Activated CD8-positive, alpha-beta memory T cell treated with anti-CD3 and anti-CD28 coated beads, Interleukin-2, amount 10 ng/mL, durations not matched to agents 7 days and 5 days (primary cell): ENCODE measurements at places on chromosomes 4 and X.

DNA sequence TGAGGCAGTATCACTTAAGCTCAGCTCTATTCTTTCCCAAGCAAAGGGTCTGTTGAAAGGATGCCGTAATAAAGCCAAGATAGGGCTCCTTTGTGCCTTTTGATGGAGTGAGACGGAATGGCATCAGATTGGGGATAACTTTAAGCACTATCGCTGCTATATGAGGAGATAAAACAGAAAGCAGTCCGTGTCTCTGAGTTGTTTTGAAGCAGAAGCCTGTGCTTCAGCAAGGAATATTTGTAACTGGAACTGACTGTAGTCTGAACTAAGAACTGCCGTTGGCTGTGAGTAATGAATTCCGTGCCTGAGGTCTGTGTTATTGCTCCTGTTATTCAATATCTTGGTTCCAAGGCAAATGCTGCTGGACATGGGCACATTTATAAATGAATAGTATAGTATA, 297.4 kb downstream of the ANKRD50 start:
- H3K4me3 ChIP-seq, result no peak overlapping the region
- DNase-seq, result no peak
- H3K27ac ChIP-seq, result no peak overlapping the region
- H3K27me3 ChIP-seq, result no peaks in the 10 kb centered on the region
- H3K4me1 ChIP-seq, result no peaks in the 10 kb centered on the region

DNA sequence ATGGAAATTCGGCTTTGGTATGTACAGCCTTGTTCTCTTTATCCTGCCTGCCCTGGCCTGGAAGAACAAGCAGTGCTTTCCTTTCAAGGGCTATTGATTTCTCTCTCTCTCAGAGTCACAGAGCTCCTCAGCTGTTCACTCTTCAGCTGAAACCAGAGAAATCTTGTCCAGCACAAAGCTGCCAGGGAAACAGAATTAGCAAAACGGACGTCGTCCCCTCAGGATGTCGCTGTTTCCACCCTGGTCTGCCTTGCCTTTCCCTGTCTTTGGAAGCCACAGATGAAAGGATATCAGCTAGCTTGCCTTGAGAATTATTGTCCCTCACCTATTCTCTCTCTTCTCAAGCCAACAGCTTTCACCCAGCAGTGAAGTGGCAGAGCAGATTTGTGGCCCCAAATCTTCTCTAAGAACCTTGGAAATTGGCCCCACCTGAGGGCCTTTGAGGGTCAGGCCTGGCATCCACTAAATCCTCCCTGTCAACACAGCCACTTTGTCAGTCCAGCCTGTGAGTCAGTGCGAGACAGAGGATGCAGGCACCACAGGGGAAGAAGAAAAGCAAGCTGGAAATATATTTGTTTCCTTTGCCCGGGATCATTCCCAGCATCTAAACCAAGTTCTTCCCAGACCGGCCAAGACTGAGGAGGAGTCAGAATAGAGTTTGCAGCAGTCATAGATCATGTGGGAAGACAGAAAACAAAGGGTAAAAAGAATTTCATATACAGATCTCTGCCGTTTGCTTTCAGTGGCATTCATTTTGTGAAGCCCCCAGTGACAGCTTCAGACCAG, 63.8 kb upstream of the MTM1 start:
- peaks cover 20% of the 10 kb centered on the region for H3K4me1 ChIP-seq
- no peak overlapping the region for H3K4me3 ChIP-seq
- no peak overlapping the region for H3K27ac ChIP-seq
- DNase-seq, result no peak
- no peaks in the 10 kb centered on the region for H3K27me3 ChIP-seq

DNA sequence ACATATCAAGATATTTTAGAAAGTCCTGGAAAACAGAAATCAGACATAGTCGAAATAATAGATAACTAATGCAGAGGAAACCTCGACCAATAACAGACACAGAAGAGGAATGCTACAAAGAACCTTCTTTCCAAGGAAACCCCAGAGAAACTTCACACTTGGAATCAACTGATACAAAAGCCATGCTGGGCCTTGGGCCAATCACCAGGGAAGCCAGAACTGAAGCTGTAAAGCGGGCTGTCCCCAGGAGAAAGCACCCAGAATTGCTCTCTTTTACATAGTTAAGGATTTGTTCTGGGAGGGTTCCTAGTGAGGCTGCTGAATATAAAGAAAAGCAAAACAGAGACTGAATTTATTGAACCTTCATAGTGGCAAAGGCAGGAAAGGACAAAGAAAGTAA, 100.5 kb downstream of the PRDM5 start:
- H3K27me3 ChIP-seq, result peaks cover 2% of the 10 kb centered on the region
- H3K27ac ChIP-seq, result no peak overlapping the region
- H3K4me1 ChIP-seq, result peaks cover 12% of the 10 kb centered on the region

GRCh38 chr4:32258986-32259385, 1538.8 kb downstream of the PCDH7 start:
- no peak overlapping the region for H3K27ac ChIP-seq
- DNase-seq, result no peak
- H3K4me3 ChIP-seq, result no peak overlapping the region
- no peaks in the 10 kb centered on the region for H3K27me3 ChIP-seq
- H3K4me1 ChIP-seq, result no peaks in the 10 kb centered on the region
- no peaks in the 10 kb centered on the region for H3K36me3 ChIP-seq

GRCh38 chr4:100746141-100746739, 228.4 kb upstream of the EMCN start:
- no peak for DNase-seq
- no peaks in the 10 kb centered on the region for H3K27me3 ChIP-seq
- H3K4me3 ChIP-seq, result no peak overlapping the region
- no peak overlapping the region for H3K27ac ChIP-seq
- no peaks in the 10 kb centered on the region for H3K4me1 ChIP-seq
- H3K36me3 ChIP-seq, result no peaks in the 10 kb centered on the region

GRCh38 chr4:155497306-155497705, 120.5 kb upstream of the MAP9 start:
- H3K36me3 ChIP-seq, result no peaks in the 10 kb centered on the region
- no peak overlapping the region for H3K27ac ChIP-seq
- H3K4me1 ChIP-seq, result no peaks in the 10 kb centered on the region
- no peak for DNase-seq
- H3K27me3 ChIP-seq, result no peaks in the 10 kb centered on the region

DNA sequence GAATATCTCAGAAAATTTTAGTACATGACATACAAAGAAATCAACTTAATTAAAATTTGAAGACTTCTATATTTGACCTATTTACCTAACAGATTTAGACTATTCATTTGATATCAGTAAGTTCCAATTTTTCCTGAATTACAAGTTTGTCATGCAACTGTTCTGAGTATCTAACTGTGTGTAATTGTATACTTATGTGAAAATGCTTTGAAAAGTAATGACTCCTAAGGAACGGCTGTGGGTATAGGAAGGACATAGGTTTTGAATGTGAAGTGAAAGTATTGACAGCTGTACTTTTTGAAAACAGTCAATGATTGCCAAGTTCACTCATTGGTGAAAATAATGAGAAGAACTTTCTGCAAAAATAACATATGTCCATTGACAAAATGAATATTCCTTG, 2.9 kb downstream of the GRIA2 start:
- no peak for DNase-seq
- no peak overlapping the region for H3K4me3 ChIP-seq
- peaks cover 1% of the 10 kb centered on the region for H3K36me3 ChIP-seq
- peaks cover 26% of the 10 kb centered on the region for H3K27me3 ChIP-seq

DNA sequence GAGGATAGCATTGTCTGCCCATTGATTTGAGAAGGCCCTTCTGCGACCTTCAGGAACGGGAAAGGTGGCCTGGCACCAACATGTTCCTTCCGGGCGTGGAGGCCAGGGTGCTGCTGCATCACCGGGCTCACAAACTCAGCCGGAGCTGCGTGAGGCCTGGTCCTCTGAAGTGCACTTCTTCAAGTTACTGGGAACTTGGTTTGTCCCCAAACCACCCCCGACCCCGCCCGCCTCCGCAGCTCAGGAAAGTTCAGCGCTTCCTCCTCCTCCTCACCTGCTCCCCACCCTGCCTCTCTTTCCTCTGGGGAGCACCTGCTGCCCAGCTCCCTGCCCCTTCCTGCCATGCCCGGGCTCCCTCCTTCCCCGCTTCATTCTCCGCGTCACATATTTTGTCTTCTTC, 116.0 kb upstream of the LRPAP1 start:
- DNase-seq, result no peak
- H3K4me1 ChIP-seq, result no peaks in the 10 kb centered on the region
- no peaks in the 10 kb centered on the region for H3K36me3 ChIP-seq
- no peaks in the 10 kb centered on the region for H3K27me3 ChIP-seq
- no peak overlapping the region for H3K27ac ChIP-seq

GRCh38 chr4:7780751-7781348, 158.8 kb downstream of the AFAP1 start:
- DNase-seq, result no peak
- H3K27me3 ChIP-seq, result no peaks in the 10 kb centered on the region
- H3K36me3 ChIP-seq, result peaks cover 2% of the 10 kb centered on the region
- H3K4me1 ChIP-seq, result peaks cover 12% of the 10 kb centered on the region

GRCh38 chr4:160180211-160180610, 1077.3 kb downstream of the RAPGEF2 start:
- H3K4me3 ChIP-seq, result no peak overlapping the region
- no peaks in the 10 kb centered on the region for H3K4me1 ChIP-seq
- no peak for DNase-seq

GRCh38 chr4:128524311-128524710, 236.7 kb upstream of the PGRMC2 start:
- H3K27me3 ChIP-seq, result peaks cover 8% of the 10 kb centered on the region
- no peaks in the 10 kb centered on the region for H3K4me1 ChIP-seq
- no peaks in the 10 kb centered on the region for H3K36me3 ChIP-seq
- no peak overlapping the region for H3K4me3 ChIP-seq

DNA sequence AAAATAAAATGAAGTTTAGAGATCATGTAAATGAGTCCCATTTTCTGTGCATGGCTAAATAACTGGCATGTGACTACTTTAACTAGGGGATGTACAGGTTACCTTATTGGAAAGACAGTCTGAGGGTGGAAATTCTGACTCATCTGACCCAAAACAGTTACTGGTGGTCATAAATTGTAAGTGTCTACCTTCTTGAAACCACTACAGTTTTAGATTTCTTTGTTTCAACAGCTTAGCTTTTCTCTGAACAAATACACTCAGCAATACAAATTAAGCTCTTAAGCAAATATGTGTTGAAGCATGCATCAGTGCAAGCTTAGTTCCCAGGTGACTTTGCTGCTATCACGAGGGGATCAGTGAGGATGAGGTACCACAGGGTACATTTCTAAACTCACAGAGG, 60.7 kb upstream of the PGM2 start:
- H3K36me3 ChIP-seq, result no peaks in the 10 kb centered on the region
- H3K27me3 ChIP-seq, result no peaks in the 10 kb centered on the region
- peaks cover 25% of the 10 kb centered on the region for H3K4me1 ChIP-seq
- H3K27ac ChIP-seq, result peak overlapping the region; percentile 53
- H3K4me3 ChIP-seq, result no peak overlapping the region
- no peak for DNase-seq

DNA sequence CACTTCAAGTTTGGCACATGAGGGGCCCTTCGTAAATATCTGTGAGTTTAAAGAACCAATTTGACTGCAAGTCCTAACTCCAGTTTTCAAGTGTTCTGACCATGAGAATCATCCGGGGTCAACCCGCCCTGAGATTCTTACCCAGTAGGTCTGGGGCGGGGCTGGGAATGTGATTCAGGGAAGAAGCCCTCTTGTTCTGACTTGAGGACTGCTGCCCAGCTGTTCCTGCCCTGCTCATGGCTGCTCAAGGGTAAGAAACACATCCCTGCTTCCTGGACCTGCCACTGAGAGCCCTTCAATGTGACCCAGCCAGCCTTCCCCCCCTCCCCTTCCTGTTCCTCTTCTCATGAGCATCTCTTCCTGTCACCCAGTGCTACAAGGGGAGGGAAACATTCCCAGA, 92.7 kb upstream of the PGRMC2 start:
- no peak overlapping the region for H3K27ac ChIP-seq
- H3K27me3 ChIP-seq, result no peaks in the 10 kb centered on the region
- no peak for DNase-seq
- no peaks in the 10 kb centered on the region for H3K4me1 ChIP-seq
- no peaks in the 10 kb centered on the region for H3K36me3 ChIP-seq
- no peak overlapping the region for H3K4me3 ChIP-seq
